Caki2 (cell line): ENCODE measurements at places on chromosomes 6 and 20.

DNA sequence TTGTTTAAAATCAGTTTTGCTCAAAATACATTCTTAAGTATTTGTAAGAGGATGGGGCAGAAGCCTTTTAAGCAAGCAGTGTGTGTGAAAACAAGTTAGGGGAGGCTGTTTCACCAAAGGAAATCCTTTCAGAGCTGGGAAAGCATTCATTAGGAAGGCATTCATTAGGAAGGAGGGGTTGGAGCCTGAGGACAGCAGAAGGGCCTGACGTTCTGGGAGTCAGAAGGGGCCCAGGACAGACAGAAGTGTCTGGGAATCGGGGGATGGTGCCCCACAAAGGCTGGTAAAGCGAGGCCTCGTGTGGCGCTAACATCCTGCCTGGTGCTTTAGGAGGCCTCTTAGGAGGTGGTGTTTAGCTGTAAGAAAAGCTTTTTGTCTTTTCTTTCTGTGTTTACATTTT lies 80.6 kb upstream of the NXT1 start:
- no peak for DNase-seq

GRCh38 chr20:35568645-35569044 lies 26.8 kb downstream of the ERGIC3 start:
- DNase-seq: peak; percentile 31

DNA sequence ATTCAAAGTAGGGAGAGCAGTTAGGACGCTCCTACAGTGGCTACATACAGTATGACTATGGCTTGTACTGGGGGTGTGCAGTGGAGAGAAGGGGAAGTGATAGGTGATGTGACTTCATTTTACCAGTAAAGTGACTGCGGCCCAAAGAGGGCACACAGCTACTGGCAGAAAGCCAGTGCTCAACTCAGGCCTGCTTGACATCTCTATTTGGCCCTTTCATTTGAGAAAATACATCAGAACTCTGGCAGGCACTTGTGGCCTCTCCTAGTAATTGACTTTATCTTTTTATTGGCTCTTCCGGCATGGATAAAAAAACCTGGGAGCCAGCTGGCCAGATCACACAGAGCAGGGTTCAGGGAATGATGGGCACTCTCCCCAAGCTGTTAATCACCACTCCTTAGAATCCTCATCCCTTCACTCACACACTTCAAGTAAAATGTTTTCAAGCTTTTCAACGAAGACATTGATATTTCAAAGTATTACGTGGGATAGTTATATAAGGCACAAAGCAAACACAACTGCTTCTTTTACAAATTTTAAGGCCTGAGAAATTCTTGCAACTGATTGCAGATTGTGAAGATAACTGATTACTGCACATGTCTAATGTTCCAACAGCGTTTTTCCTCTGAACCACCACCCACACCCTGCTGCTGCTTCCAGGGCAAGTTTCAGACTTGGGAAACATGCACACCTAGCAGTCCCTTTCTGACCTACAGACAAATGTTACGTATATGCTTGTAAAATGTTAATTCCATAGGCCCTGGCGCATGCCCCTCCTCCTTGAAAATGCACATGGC lies 73.5 kb downstream of the TNFRSF21 start:
- DNase-seq: no peak

DNA sequence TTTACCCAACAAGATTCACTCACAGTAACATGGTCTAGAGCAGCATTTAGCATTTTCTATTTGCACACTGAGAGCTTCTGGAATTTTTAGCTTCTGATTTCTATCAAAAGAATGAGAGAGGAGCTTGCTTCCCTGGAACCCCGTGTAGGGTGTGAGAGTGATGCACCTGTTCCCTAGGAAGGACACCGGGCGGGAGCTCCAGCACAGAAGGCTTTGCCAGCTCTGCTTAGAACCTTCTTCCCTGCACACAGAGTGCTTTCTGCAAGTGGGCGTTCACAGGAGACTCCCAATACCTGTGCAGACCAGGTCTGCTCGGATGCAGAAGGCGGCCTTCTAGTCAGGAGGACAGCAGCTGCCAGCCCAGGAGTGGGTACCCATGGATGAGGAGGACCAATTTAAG lies 217.3 kb downstream of the TBXT start:
- DNase-seq: no peak

DNA sequence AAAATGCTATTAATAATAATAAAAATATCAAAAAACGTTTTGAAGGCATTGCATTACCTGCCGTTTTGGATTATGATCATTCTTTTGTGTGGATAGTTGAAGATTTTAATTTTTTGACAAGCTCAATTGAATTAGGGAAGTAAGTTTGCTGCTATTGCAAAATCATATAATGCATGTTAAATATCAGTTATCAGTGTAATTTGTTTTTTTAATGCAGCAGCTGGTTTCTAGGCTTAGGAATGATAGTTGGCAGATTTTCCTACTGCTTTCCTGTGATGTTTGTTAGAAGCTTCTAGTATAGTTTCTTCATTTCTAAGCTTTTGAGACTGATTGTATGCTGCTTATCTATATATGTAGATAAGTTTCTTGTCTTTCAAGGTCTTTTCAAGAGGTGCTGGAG lies 99.0 kb downstream of the JARID2 start:
- DNase-seq: no peak

DNA sequence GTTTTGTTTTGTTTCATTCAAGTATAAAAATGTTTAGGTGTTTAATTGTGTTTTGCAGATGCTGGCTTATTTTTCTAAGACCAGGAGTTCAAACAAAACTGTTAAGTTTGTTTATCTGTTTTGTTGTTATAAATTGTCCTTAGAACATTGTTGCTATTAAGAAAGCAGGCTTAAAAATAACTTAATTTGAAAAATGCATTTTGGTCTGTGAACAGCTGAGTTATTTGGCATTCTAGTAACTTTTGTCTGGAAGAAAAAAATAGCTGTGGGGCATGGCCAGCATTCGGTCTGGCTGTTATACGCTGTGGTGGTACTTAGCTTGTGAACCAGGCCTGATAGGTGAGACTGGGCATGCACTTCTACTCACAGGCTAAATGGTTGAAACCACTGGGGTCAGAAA lies 37.8 kb downstream of the SLX4IP start:
- DNase-seq: no peak

GRCh38 chr6:28211840-28212509 lies 13.1 kb upstream of the ZSCAN9 start:
- no peak for DNase-seq

DNA sequence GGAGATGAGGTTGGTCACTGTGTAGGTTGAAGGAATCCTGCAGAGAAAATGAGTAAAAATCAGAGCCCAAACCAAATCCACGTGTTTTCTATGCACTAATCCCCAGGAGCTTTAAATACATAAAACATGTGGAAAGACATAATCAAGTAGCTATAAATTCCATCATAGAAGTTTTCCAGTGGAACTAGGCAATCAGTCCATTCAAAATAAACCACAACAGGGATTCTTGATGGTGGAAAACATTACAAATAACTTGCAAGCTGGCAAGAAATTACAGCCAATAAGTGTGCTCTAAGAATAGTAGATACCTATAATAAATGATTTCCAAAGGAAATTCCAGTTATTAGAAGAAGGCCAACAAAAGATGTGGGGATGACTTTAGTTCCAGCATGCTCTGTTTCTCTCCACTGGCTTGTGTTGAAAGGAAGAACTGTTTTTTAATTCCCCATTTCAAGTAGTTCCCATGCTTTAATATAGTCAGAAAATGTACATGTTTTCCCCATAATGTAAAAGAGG lies 49.8 kb upstream of the ADGRG6 start:
- no peak for DNase-seq

- no peak for DNase-seq
Observed at GRCh38 chr20:37808233-37809070, 94.5 kb upstream of the VSTM2L start.

DNA sequence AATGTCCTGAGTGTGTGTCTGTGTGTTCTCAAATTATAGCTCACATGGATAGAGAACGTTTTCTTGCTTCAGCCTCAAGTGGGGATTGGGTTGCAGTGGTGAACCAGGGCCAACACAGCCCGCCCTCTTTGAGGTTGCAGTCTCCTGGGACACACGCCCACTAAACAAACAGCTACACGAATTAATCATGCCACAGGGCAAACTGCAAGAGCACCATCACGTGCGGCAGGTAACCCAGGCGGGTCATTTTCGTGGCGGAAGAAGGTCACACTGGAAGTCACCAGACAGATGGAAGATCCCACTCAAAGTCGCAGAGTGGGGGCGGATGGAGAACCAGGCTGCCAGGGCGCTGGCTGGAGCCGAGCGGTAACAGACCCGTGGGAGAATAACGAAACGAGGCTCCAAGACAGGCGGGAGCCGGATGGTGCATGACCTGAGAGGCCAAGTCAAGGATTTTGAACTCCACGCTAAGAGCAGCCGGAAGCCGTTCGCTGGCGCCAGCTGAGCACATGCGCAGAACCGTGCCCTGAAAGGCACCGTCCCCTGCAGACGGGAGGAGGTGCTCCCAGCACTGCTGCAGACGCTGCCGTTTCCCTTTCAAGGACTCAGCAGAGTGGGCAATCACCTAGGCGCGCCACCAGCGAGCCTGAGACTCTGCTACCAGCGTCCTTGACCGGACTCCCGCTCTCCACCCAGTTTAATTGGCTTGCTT lies 10.7 kb downstream of the DLL1 start:
- DNase-seq: peak; percentile 59

GRCh38 chr6:81792826-81793225 lies 40.3 kb upstream of the TENT5A start:
- DNase-seq: no peak

- no peak for DNase-seq
Observed at GRCh38 chr20:25059866-25060465, 2.0 kb upstream of the ACSS1 start.

DNA sequence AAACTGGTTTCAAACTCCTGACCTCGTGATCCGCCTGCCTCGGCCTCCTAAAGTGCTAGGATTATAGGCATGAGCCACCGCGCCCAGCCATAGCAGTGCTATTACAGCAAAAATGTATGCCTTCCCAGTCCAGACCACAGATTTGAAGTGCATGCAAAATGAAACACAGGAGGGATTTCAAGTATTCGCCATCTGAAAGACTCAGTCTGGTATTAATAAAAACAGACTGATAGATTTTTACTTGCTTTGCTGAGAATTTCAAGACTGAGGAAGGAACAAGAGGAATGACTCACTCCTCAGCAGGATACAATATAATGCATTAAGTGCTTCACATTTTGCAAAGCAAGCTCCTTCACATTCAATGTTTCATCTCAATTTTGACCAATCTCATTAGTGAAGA lies 134.9 kb downstream of the TMEM200A start:
- DNase-seq: no peak

DNA sequence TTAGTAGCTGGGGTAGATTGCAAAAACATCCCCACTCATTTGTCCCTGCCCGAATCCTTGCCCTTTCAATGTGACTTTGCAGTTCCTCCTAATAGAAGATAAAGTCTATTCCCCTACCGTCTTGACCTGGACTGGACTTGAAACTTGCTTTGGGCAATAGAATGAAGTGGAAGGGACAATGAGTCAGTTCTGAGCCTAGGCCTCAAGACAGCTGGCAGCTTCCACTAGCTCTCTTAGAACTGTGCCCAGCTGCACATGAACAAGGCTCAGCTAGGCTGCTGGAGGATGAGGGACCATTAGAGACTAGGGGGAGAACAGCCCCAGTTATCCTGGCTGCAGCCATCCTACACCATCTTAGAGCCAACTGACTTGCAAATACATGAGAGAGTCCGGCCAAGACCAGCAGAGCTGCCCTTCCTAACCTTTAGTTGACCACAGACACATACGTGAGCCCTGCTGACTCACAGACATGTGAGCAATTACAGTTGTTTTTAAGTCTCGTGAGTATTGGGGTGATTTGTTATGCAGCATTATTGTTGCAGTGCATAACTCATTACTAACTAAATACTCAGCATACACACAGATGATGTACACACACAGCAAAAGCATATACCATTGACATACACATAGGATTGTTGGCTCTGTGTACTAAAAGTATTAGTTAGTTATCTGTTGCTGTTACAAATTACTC lies 105.5 kb downstream of the DHX35 start:
- DNase-seq: no peak

- DNase-seq: no peak
Observed at GRCh38 chr20:41649489-41649888, 31.3 kb upstream of the CHD6 start.

- DNase-seq: peak; percentile 40
Observed at GRCh38 chr20:62602550-62602949, 39.8 kb upstream of the SLCO4A1 start.

- DNase-seq: no peak
Observed at GRCh38 chr20:11084508-11084907, 410.7 kb upstream of the JAG1 start.

GRCh38 chr6:80268865-80269730 lies 162.6 kb downstream of the BCKDHB start:
- no peak for DNase-seq

- peak; percentile 16 for DNase-seq
Observed at GRCh38 chr6:138685257-138685656, 88.3 kb upstream of the CCDC28A start.

DNA sequence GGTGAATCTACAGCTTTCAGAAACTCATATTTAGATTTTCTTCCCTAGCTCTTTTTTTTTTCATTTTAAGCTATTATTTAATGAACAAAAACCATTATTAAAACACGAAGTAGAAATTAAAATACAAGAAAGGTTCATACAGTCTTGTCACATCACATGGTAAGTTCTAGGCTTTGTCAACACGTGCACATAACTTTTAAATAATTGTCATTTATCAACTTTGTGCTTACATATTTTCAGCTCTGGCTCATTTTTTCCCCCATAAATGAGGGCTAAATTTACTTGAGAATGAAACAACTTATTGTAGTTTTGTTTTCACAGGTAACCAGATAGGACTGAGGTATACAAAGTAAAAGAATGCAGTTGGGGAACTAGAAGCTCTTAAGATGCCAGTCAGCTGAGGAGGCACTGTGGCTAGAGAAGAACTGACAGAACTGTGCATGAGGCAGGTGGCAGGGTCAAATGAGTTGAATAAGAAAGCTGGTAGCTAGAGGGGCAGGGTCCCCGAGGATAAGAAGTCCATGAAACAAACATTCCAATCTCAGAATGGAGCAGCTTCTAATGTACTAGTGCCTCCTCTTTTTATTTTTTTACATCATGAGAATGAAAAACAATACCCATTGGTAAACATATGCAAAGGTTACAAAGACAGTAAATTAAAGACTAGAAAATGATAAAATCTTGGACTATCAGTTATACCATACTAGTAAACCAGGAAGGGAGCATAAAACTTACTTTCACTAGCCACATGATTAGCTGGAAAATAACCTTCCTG lies 141.5 kb downstream of the MYB start:
- DNase-seq: no peak

GRCh38 chr6:146087386-146087785 lies 58.5 kb downstream of the GRM1 start:
- DNase-seq: no peak

DNA sequence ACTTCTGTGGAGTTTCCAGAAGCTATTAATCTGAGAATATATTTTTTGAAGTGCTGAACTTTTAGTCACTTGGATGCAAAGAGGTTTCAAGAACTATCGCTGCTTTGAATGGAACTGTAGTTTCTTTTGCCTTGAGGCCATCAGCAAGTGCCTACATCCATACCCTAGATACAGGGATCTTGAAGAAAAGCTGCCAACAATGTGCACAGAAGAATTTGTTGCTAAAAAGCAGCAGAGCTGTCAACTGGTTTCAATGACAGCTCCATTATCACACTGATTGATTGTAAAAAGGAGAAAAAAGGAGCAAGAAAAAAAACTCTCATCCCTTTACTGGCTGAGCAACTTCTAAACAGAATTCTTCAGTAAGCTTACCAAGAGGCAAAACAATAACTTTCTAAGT lies 251.0 kb upstream of the NRSN1 start:
- DNase-seq: no peak

- peak; percentile 68 for DNase-seq
Observed at GRCh38 chr20:11047559-11047958, 373.8 kb upstream of the JAG1 start.

- DNase-seq: peak; percentile 85
Observed at GRCh38 chr6:106692112-106692818, 62.9 kb downstream of the QRSL1 start.
